Karpas-422 (cell line): ENCODE measurements at places on chromosomes 5 and 9. TPM values are rescaled to one million over a fixed set of nuclear protein-coding genes. Genes with fewer than 3 reads are reported as not detected.

GRCh38 chr5:179732918-179733771 is 523 bp downstream of the MAML1 start:
- DNase-seq: peak; percentile 71

GRCh38 chr5:72325566-72326305 is 5.6 kb downstream of the PTCD2 start:
- no peak for DNase-seq

GRCh38 chr5:141878186-141878710 is at the start of gene PCDH1:
Gene PCDH1 (minus strand): TSS chr5:141878410. CDS start chr5:141878262, 148 bp downstream.
- no peak for DNase-seq

Gene SPATA31A3
- not detected in 2 replicates for total RNA-seq

Gene ISL1
- not detected in 2 replicates for total RNA-seq
